Activated naive CD4-positive, alpha-beta T cell treated with anti-CD3 and anti-CD28 coated beads, Interleukin-2, amount 50 U/mL, for 72 hours (primary cell): ENCODE measurements at places on chromosomes 12 and 14. TPM values are rescaled to one million over a fixed set of nuclear protein-coding genes. Genes with fewer than 3 reads are reported as not detected.

- no peak for DNase-seq
Measured at GRCh38 chr14:27040552-27040951, 442.7 kb upstream of the NOVA1 start.

- no peak for DNase-seq
Measured at GRCh38 chr12:54460317-54460923, 13.0 kb downstream of the GTSF1 start.

GRCh38 chr12:64911912-64912311 is 87.5 kb downstream of the TBC1D30 start:
- DNase-seq: no peak

GRCh38 chr12:77841521-77841920 is 10.8 kb downstream of the NAV3 start:
- DNase-seq: no peak

DNA sequence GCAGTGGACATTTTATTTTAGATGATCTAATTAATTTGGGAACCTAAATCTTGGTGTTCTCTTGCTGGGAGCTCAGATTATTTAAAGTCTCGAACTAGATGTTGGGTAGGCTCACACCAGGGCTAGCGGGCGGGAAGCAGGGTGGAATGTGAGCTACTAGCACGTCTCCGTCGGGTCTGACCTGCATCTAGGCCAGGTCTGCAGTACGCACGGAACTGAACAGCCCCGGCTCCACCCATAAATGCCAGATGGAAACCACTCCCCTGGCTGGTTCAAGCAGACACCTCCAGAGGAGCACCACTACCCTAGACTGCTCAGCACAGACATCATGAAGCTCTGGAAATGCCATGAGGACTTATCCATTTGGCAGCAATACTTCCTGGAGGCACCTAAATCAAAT is 10.3 kb downstream of the ZNF605 start:
- DNase-seq: no peak

GRCh38 chr12:119201789-119202543 is 23.2 kb downstream of the HSPB8 start:
- DNase-seq: no peak

DNA sequence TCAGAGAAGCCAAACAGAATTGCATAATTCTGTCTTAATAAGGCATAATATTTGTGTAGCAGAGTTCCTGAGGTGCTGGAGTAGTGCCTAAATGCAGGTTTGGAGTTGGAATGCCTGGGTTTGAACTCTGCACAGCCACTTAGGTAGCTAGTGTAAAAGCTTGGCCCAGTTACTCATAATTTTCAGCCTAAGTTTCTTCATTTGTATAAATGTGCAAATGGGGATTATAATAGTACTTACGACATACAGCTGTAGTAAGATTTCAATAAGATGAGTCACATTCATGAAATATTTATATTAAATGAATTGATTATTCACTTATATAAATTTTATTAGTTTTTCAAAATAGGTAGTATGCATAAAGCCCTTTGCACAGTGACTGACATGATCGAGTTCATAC is 175.8 kb downstream of the DERA start:
- DNase-seq: no peak

- DNase-seq: peak; percentile 73
Measured at GRCh38 chr12:6363330-6364043, 11.9 kb downstream of the SCNN1A start.

The WDHD1 gene
- 60.7 TPM for total RNA-seq

The TRIP11 gene
- 32.3 TPM for total RNA-seq

The IL31 gene
- not detected for total RNA-seq

The STK38L gene
- 29.4 TPM for total RNA-seq

The OVCH1 gene
- not detected for total RNA-seq
